Iris pigment epithelial cell (primary cell): ENCODE measurements at places on chromosomes 1 and 21.

GRCh38 chr1:81998165-81998564 is 197.4 kb downstream of the ADGRL2 start:
- DNase-seq = peak; percentile 3

GRCh38 chr1:112934577-112934976 is 21.4 kb downstream of the SLC16A1 start:
- peak; percentile 49 for DNase-seq

- DNase-seq = peak; percentile 78
Measured at GRCh38 chr1:67855961-67856360, 22.7 kb upstream of the GNG12 start.

DNA sequence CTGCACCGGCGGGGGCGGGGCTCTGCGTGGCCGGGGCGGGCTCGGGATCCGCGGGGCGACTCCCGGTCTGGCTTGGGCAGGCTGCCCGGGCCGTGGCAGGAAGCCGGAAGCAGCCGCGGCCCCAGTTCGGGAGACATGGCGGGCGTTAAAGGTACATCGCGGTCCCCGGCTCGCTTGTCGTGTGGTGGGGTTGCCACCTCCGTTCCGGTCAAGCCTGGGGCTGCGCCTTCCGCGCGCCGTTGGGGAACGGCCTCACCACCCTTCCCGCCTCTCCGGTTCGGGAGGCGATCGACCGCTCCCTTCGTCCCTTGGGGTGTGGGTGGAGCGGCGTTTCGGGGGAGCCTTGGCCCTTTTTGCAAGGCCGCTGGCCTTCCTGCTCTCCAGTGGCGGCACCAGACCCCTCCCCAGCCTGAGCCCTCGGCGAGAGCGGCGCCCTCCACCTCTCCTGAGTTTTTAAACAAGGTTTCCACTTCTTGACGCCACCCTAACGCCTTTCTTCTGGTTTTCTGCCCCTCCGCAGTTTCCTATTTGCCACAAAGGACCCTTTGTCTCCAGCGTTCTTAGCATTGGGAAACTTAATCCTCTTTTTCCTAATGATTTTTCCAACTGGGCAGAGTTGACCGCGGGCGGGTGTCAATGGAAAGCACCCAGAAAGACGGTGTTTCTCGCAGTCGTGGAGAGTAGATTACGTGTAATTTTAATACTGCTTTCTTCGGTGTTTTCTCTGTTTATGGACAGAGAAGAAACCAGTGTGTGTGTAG is at the start of the genes LEPR and LEPROT:
TSS of gene LEPR (plus strand) at position 79 of the 761 bp plus-strand sequence. CDS start 144,898 bp downstream, outside the sequence.
TSS of gene LEPROT (plus strand) at position 79 of the 761 bp plus-strand sequence. CDS start at position 136, 57 bp downstream.
- DNase-seq = peak; percentile 40

DNA sequence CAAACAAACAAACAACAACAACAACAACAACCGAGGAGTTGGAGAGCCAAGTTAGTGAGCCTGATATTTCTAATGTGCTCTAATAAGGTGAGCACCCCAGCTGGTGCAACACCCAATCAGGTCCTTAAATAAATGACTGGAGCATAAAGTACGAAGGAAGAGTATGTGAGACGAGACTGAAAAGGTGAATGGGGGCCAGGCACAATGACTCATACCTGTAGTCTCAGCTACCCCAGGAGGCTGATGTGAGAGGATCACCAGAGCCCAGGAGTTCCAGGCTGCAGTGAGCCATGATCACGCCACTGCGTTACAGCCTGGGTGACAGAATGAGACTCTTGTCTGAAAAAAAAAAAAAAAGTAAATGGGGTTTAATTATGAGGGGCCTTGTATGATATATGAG is 152.0 kb upstream of the ZRANB2 start:
- no peak for DNase-seq

DNA sequence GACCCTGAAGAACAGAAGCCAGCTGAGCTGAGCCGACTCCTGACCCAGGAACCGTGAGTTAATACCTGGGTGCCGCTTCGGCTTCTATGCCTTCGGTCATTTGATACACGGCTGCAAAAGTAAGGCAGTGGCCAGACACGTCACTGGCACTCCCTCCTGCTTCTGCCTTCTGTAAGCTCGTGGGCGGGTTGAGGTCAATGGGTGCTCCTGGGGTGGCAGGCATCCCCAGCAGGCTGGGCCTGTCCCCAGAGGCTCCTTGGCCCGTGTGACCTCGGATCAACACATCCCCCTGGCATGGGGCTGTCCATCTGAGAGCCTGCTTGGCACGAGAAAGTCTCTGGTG is 35.7 kb upstream of the COL6A1 start:
- DNase-seq = no peak

- DNase-seq = no peak
Measured at GRCh38 chr1:46611691-46612221, 4.9 kb downstream of the MOB3C start.

GRCh38 chr1:101344745-101345144 is 107.9 kb downstream of the S1PR1 start:
- DNase-seq = peak; percentile 20

DNA sequence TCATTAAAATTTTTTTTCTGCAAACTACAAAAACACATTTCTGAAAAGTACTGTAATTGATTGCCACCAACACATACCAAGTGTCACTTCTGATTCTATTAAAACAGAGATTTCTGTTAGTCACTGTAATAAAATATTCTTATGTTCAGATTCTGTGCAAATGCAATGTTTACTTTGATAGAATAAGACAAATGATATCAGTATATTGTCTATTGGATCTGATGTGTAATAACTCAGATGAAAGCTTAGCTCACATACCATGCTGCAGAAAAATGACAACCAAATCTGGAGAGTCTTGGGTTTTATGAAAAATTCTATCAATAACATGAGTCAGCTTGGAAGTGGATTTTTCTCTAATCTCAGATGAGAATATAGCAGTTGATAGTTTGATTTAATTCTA is 963.8 kb upstream of the B3GALT2 start:
- DNase-seq = no peak

GRCh38 chr21:39776589-39776988 is 31.6 kb downstream of the IGSF5 start:
- peak; percentile 22 for DNase-seq
